Sigmoid colon (tissue), 7 donors: ENCODE measurements at places on chromosomes 1 and 21. TPM values are rescaled to one million over a fixed set of nuclear protein-coding genes. Genes with fewer than 3 reads are reported as not detected.

LY9 gene
- total RNA-seq: under 0.01 TPM

DNA sequence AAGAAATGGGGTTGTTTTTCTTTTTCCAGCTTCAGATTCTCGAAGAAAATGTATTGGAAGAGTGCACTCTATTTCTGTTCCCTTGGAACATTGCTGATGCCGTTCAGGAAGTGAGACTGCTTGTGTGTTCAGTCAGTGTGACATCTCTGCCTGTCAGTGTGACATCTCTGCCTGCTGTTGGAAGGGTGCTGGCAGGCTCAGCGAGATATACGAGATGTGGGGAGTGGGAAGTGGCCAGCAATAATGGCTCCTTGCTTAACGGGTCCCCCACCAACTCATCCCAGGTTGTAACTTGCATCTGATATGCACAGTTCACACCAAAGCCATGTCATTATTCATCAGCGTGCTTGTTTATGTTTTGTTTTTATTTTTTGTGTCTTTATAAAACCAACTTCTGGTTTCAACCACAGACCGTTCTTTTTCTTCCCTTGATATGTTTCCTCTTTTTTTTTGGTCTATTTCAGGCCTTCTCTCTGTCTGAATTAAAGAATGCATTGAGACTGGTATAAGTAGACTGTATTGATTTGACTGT is 145.4 kb downstream of the GALNT2 start:
- H3K27ac ChIP-seq: no peak overlapping the region
- H3K4me1 ChIP-seq: no peaks in the 10 kb centered on the region

DNA sequence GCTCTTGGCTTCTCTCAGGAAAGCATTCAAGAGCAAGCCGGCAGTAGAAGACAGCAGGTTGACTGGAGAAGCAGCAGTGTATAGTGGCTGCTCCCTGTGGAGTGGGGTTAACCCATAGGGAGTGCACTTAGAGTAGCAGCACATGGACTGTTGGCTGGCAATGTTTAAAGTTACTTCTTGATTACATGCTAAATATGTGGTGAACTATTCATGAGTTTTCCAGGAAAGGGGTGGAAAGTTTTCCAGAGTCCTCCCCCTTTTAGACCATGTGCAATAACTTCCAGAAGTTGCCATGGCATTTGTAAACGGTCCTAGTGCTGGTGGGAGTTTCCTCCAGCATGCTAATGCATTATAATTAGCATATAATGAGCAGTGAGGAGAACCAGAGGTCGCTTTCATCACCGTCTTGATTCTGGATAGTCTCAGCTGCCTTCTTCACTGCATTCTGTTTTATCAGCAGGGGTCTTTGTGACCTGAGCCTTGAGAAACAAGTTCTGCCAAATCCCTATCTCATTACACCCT is 131.8 kb downstream of the CCDC185 start:
- H3K27me3 ChIP-seq: no peaks in the 10 kb centered on the region
- no peak for DNase-seq

GRCh38 chr1:56477164-56478111 is 101.9 kb downstream of the PLPP3 start:
- no peaks in the 10 kb centered on the region for H3K4me1 ChIP-seq
- H3K27me3 ChIP-seq: no peaks in the 10 kb centered on the region
- peak; percentile 87 for DNase-seq
- no peaks in the 10 kb centered on the region for H3K36me3 ChIP-seq
- H3K27ac ChIP-seq: peak overlapping the region; percentile 89

SIK1 gene
- total RNA-seq: not detected

DNA sequence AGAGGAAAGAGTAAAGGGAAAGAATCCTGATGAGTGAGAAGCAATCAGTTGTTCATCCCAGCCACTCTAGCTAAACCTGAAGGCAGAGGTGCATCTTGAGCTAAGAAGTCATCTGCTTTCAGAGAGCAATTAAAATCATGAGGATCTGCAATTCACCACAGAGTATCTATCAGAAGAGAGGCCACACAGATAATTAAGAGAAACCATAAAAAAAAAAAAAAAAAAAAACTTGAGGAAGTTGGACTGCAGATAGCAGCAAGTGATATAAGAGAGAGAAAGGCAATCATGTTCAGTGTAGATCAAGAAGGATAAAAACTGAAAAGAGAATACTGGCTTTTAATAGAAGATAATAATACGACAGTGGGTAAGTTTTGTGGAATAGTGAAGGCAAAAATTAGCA is 17.7 kb downstream of the FOXJ3 start:
- no peaks in the 10 kb centered on the region for H3K36me3 ChIP-seq
- H3K27me3 ChIP-seq: no peaks in the 10 kb centered on the region
- H3K27ac ChIP-seq: no peak overlapping the region
- no peak for DNase-seq
- H3K4me3 ChIP-seq: no peak overlapping the region
- H3K4me1 ChIP-seq: no peaks in the 10 kb centered on the region
